Stimulated activated CD8-positive, alpha-beta memory T cell treated with anti-CD3 and anti-CD28 coated beads, Interleukin-2, amount 100 ng/mL, for 1 hour (primary cell): ENCODE measurements at places on chromosomes 1 and 21.

GRCh38 chr1:197438010-197438790 lies 170.1 kb downstream of the CRB1 start:
- no peak for DNase-seq

DNA sequence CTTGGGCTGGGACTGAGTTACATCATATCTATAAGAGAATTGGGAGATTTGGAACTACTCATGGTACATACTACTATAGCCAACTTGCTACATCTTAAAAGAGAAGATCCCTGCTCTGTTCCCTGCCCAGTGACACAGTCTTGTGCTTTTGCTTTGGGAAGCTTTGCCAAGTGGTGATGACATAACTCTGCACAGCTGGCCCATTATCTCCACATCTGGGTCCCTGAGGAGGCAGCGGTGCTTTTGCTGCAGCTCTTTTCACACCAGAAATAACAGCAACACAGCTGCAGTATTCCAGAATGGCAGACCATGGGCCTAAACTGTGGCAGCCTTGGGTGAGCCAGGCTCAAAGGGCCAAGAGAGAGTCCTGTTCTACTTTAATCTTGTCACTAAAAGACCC lies 296.0 kb downstream of the HHAT start:
- DNase-seq = no peak

DNA sequence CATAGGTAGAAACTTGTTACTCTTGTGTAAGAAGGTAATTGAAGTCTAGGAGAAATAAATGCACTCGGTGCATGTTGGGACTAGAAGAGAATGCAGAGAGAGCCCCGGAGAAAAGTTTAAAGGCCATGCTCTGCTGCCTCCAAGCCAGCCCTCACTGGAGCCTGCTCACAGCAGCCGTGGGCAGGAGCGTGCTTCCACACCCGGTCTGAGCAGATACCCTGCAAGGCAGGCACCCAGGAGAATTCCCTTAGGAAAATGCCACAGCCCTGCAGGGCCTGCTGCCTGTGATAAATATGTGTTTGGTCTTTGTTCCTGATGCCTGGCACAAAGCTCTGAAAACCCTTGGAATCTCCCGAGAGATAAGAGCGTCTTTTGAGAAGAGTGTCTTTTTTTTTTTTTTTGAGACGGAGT lies 22.8 kb downstream of the C2CD2 start:
- DNase-seq = no peak

DNA sequence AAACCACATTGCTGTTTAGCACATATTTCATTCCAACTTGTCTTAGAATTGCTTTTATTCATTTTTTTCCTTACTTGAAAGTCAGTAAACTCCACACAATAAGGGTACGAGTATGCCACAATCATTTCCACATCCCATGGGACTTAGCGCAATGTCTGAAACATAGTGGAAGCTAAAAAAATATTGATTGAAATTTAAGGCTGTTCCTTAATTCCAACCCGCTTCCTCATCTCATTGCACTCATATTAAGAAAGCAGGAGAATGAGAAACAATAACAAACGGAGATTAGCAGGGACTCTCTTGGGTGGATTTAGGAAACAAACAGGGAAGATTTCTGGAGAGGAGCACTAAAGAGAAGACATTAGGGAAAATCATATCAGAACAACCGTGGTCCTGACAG lies 39.3 kb upstream of the RGS4 start:
- no peak for DNase-seq

GRCh38 chr1:117205368-117205767 lies 5.4 kb downstream of the VTCN1 start:
- no peak for DNase-seq

- DNase-seq = no peak
These were observed 1058.7 kb downstream of the NCAM2 start for GRCh38 chr21:22056904-22057303.

- DNase-seq = no peak
These were observed 21.8 kb downstream of the LURAP1 start for GRCh38 chr1:46224966-46225365.

- DNase-seq = peak; percentile 68
These were observed 9.3 kb downstream of the MAP3K6 start for GRCh38 chr1:27357281-27358037.

DNA sequence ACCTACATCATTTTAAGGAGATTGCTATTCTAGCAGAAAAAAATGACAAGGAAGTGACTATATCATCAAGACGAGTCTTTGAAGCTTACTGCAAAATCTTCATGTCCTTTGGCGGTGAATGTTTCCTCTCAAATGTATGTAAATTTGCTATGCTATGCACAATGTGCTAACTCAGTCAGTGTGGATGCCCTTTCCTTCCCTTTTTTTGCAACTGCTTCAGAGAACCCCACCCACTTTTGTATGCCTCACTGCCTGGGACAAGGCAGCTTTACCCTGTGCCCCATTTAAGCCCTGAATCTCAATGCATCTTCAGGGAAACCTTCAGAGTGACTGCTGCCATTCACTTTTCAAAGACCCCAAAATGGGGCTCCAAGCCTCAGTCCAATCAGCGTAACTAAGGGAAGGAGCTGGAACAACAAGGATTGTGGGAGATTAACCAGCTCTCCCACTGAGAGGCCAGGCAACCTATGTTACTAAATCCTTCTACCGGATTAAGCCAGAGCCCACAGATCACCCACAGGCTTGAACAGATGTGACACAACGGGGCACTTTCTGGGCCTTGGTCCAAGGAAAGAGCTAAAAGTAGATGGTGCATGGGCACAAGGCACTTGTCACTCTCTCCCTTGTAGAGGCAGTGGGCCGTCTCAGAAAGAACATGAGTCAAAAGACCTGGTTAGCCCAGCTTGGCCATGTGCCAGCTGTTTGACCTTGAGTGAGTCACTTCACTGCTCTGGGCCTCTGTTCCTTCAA lies 154.4 kb downstream of the PLPP3 start:
- DNase-seq = no peak

GRCh38 chr1:19621274-19621950 lies 22.7 kb upstream of the NBL1 start:
- DNase-seq = no peak

- no peak for DNase-seq
These were observed at the start of gene PTPN14 for GRCh38 chr1:214551436-214552173. PTPN14 (minus strand) TSS chr1:214551602; CDS start chr1:214464803, 86,799 bp downstream.

- no peak for DNase-seq
These were observed 18.0 kb downstream of the MGST3 start for GRCh38 chr1:165648919-165649572.

- no peak for DNase-seq
These were observed 3.2 kb downstream of the CTSE start for GRCh38 chr1:206020393-206021007.

GRCh38 chr21:42006765-42007164 lies 3.4 kb downstream of the ZBTB21 start:
- no peak for DNase-seq

DNA sequence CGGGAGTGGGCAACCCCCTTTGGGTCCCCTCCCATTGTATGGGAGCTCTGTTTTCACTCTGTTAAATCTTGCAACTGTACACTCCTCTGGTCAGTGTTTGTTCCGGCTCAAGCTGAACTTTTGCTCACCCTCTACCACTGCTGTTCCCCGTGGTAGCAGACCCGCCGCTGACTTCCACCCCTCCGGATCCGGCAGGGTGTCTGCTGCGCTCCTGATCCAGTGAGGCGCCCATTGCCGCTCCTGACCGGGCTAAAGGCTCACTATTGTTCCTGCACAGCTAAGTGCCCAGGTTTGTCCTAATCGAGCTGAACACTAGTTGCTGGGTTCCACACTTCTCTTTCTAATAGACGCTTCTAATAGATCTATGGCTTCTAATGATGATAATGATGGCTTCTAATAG lies 488.6 kb downstream of the MRPL39 start:
- DNase-seq = no peak

DNA sequence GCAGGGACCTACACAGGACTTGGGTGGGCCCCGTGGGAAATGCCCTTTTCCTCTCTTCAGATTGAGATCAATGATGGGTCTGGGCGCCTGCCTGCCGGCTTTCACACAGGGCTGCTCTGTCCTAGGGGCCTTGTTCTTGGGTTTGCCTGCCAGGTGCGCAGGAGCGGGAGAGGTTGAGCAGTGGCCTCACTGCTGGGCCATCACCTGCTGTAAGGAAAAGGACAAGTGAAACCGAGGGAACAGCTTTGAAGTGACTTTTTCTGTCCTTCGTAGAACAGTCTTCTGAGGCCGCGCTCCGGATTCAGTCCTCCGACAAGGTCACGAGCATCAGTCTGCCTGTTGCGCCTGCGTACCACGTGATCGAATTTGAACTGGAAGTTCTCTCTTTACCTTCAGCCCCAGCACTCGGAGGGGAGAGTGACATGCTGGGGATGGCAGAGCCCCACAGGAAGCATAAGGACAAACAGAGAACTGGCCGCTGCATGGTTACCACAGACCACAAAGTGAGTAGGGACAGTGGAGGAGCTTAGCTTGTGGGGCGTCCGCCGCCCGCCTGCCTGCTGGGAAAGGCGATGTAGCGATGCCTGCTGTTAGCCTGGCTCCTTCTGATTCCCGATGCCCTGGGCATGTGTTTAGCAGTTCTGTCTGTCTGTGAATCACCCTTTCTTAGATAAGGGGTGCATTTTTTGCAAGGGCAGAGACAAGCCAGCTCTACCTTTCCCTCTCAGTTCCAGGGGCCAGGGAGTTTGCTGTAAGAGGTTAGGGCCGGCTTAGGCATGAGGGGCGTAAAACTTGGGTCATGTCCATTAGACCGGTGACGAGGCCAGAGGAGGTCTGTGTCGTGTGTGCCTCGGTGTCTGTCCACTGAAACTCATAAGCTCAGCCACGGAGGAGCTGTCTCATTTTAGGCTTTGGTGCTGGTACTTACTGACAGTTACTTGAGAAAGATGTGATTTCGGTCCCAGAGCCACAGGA lies 19.5 kb upstream of the PWP2 start:
- no peak for DNase-seq
